ENCODE measurements at places on chromosomes 4 and X.

DNA sequence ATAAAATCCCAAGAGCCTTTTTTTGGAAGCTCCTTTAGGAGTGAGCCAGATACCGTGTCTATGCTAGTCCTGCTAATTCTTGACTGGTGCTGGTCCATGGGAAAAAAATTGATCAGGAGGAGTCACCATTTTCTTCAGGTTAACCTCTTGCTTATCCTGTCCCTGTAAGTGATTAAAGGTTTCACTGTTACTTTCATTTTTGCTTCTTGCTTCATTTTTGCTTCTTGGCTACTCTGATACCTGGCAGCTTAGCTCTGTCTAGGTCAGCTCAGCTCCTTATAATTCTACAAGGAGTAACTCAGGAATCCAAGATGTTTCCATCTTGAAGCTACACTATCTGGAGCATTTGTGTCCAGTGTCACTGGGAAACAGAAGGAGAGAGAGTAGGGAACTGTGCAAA is 45.7 kb downstream of the AFM start:
- DNase-seq: no peak

GRCh38 chrX:110087485-110088356 is 84.8 kb downstream of the TMEM164 start:
- DNase-seq: no peak

GRCh38 chr4:106114270-106114669 is 201.7 kb downstream of the TBCK start:
- no peak for DNase-seq

DNA sequence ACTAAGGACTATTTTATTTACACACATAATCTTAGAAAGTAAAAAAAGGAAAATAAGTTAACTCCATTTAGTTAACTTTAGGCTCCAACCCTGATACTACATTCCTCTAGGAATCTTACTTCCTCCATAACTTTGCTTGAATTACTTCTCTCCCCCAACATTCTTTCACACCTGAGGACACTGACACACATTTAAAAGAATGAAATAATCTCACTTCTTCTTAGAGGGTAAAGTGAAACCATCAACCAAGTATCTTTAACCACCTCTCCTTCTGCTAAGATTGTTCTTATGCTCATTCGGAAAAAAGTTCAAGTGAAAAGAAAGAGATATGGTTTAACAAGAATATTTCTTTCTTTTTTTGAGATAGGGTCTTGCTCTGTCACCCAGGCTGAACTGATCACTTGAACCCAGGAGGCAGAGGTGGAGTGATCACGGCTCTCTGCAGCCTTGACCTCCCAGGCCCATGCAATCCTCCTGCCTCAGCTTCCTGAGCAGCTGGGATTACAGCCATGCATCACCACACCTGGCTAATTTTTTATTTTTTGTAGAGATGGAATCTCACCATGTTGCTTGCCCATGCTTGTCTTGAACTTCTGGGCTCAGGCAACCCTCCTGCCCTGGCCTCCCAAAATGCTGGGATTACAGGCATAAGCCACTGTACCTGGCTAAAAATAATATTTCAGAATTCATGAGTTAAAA is 28.5 kb downstream of the SLC25A4 start:
- DNase-seq: no peak

GRCh38 chr4:16691450-16691849 is 207.0 kb downstream of the LDB2 start:
- DNase-seq: no peak

DNA sequence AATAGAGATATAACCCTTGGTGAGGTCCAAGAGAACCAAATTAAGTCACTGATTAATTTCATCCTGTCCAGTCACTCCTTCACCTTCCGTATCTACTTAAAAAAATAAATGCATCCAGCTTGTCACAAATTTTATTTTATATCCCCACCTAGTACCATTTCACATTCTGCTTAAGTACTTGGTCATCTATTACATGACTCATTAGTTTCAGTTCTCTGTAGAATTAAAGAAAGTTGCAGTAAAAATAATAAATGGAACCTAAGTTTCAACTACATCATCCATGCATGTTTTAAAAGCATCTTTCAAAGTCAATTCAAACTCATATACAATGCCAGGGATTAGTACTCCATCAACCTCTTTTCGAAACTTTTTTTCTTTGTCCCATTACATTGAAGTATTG is 130.2 kb downstream of the SH2D1A start:
- DNase-seq: no peak

DNA sequence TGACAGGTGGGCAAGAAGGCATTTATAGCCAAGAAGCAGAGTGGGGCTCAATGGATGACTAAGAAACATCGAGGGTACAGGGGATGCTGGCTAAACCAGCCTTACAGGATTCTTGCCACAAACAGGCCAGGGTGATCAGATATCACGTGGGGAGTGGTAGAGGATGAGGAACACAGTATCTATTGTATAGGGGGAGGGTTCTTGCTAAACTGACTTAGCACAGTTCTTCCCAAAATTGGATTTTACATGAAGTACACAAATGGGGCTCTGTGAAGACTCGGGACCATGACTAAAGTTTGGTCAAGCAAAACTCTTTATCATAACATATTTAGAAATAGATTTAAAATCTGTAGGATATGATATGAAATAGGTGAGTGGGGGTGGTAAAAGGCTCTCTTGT is 144.0 kb upstream of the ATOH1 start:
- DNase-seq: no peak
